CD4-positive, alpha-beta T cell treated with Interleukin-6 for 4 hours (primary cell): ENCODE measurements at places on chromosomes 4 and X.
A peak's percentile ranks its signal among the peaks of the same experiment; 100 is the strongest.

DNA sequence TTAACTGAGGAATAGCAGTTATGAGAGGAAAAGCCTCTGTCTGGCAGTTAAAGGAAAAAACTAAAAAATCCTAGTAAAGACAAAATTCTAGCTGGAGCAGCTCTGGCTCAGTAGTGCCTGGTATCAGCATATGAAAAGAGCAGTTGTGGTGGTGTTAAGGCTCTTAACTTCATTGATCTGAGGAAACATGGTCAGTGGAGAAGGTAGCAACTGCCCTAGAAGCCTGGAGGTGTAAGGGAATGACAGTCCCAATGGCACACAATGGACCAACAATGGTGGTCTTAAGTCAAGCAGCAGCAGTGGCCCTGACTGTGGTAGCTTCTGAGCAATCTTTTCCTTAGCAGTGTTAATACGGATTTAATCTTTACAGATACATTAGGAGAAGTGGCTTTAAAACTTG is 189.6 kb upstream of the POF1B start:
- DNase-seq: no peak

- no peak for DNase-seq
Observed at GRCh38 chrX:14300376-14300775, 229.0 kb upstream of the GLRA2 start.

DNA sequence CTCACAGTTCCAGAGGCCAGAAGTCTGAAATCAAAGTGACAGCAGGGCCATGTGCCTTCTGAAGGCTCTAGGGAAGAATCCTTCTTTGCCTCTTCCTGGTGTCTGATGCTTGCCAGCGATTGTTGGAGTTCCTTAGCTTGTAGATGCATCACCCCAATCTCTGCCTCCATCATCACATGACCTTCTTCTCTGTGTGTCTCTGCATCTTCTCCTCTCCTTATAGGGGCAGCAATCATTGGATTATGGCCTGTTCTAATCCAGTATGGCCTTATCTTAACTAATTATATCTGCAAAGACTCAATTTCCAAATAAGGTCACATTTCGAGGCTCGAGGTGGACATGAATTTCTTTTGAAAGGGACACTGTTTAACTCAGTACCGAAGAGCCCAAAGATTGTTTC is 71.7 kb upstream of the RAI2 start:
- no peak for DNase-seq

DNA sequence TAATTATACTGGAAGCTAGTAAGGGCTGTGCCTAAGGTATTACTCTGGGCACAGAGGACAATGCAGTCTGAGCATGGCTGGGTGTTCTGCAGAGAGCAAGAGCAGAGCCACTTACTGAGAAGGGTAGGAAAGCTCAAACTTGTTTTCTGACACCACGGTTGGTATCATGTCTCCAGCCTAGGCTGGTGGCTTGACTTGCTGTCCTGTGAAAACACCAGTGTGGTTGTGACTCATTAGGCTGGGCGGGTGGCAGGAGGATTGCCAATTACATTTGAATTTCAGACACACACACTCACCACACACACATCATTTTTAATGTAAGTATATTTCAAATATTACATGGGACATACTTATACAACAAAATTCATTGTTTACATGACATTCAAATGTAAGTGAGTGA is 19.7 kb upstream of the MTM1 start:
- DNase-seq: peak; percentile 16
